NCI-H1436 treated with DMSO at 0.1 percent for 48 hours (cell line): ENCODE measurements at places on chromosomes 1 and 21.

GRCh38 chr21:30839304-30839703 is 9.7 kb upstream of the KRTAP7-1 start:
- no peak for DNase-seq

- DNase-seq = no peak
These were observed 107.5 kb downstream of the NEK7 start for GRCh38 chr1:198264282-198264681.

DNA sequence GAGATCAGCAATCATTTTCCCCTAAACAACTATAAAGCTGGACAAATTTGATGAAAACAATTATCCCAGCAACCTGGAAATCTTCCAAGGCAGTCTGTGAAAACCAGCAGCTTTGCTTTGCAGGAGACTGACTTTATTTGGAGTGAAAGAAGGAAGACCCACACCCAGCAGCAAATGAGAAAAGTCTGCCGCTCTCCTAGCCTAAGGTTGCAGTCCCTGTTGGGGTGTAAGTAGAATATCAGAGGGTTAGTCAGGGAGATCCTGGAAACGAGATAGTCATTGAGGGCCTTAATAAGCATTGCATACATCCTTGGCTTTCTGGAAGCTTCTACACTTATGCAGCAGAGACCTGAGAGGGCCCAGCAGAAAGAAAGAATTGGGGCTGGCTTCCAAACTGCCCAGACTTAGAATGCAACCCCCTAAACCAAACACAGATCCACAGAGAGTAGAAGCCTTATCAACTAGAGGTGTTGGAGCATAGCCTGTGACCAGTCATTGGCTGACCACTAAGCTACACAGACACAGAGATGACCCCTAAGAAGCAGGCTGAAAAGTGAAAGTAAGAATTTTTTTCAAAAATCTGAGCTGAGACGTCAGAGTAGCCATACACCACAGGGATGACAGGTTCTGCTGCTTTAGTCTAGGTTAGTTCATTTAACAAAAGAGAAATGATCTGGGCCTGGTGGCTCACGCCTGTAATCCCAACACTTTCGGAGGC is 98.3 kb downstream of the LYPLAL1 start:
- DNase-seq = no peak

DNA sequence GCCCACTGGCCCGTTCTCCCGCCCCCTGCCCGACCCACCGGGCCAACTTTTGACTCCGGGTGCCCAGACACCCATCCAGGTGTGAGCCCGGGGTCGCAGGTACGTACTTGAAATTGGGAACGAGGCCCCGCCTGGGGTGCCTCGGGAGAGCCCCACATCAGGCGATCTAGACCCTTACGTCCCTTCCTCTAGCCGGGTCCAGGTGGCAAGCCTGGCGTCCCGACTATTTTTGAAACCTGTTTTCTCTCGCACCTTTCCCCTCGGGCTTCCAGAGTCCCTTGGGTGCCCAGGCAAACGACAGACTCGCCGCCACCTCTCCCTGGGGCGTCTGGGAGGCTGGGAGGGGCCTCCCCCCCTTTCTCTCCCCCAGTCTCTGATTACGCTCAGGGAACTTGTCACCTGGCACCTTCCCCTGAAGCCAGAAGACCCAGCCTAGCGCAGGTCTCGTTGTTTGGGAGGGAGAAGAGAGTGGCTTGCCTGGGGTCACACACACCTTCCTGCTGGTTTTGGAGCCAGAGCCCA is 898 bp downstream of the LDLRAP1 start:
- DNase-seq = no peak

DNA sequence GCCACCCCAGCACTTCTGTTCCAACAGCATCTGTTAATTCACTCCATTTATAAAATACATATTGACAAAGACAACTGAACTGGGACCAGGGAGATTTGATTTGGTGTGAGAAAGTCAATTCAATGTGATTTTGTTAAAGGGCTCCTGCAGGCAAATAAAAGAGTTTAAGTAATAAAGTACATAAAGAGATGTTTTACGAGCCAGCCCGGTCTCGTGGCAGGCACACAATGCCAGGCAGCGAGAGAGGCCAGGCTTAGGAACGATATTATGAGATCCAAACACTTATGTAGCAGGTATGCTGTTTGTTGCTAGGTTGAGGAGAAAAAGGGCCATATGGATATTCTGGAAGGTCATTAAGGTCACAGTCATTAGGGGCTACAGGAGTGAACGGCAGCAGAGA is 227.1 kb downstream of the KCTD3 start:
- no peak for DNase-seq

- DNase-seq = peak; percentile 38
These were observed 43.5 kb downstream of the LGR6 start for GRCh38 chr1:202237052-202237451.

GRCh38 chr1:110106013-110106941 is 6.0 kb upstream of the UBL4B start:
- DNase-seq = no peak

- no peak for DNase-seq
These were observed 46.6 kb upstream of the APOBEC4 start for GRCh38 chr1:183699616-183700160.

DNA sequence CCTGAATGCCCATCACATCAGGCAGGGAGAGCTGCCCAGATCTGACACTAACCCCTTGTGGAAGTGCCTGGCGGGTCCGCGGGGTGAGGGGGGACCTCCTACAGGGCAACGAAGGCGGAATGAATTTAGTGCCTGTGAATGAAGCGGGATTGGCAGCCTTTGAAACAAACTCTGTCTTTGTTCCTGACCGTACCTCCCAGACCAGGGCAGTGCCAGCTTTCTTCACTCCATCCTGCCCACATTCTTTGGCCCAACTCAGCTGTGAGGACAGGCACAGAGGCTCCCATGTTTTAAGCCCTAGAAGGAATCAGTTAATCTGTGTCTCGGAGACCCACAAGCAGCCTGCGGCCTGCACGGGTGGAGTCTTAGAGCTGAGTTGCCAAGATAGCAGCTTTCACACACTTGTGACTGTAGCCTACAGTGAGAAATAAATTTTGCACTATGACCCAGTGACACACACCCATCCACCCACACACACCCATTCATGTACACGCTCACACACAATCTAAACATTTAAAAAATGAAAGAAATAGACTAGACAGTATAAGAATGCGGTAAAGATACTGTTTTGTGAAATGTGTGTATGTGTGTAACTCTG is 60.1 kb upstream of the USP24 start:
- DNase-seq = no peak

- peak; percentile 64 for DNase-seq
These were observed 38.6 kb upstream of the RCAN3 start for GRCh38 chr1:24463776-24464735.

DNA sequence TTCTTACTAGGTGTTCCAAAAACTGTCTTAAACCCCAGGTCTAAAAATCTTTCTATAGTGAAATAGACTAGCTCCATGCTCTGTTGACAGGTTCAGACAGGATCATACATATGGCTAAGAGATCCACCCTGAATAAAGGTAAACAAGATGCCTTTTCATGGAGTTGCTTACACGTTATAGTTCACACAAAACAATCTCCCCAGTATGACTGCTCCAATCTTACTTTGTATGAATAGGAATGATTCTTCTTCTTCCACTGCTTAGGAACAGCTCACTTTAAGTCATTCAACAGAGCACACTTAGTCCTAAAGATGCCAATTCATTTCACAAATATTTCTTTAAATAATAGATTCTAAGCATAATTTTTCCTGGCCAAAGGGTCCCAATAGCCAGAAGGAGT is 16.0 kb downstream of the ELK4 start:
- no peak for DNase-seq

GRCh38 chr1:2631136-2632050 is 1.4 kb downstream of the MMEL1 start:
- no peak for DNase-seq

DNA sequence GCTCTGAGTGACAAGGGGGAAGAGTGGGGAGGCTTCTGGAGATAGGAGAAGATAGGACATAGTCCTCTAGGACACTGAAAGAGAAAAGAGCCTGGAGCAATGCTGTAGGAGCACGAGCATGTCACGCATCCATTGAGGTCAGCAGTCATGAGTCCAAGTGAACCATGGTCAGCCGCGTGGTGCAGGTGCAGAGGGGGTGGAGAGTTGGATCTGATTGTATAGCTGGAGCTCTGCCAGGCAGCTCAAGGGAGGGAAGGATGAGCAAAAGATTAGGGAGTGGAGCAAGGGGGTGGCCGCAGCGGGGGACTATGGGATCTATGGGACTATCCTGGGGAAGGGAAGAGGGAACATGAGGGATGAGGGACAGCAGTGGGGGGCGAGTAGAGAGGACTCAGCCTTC is 14.0 kb downstream of the PADI1 start:
- DNase-seq = no peak

- no peak for DNase-seq
These were observed 5.1 kb downstream of the GORAB start for GRCh38 chr1:170536924-170537551.

DNA sequence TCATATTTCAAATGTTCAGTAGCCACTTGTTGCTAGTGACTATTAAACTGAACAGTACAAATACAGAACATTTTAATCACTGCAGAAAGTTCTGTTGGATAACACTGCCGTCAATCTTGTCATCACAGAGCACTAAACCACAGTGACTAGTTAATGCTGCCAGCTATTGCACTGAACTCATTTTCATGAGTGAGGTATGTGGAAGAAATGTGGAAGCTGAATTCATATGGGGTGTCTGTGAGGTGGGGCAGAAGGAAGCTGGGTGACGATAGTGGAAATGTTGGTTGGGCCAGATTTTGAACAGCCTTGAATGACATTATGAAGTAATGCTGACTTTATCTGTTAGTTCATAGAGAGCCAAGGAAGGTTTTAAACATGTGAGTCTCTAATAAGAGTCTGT is 49.6 kb downstream of the OSBPL9 start:
- DNase-seq = no peak

- DNase-seq = peak; percentile 55
These were observed 744 bp upstream of the DDX20 start for GRCh38 chr1:111754984-111755330.

- no peak for DNase-seq
These were observed 57.9 kb downstream of the FMN2 start for GRCh38 chr1:240149484-240150094.

- DNase-seq = no peak
These were observed 26.8 kb upstream of the MACF1 start for GRCh38 chr1:39177706-39178105.

GRCh38 chr1:216723274-216723780 is at the start of gene ESRRG:
ESRRG (minus strand) TSS chr1:216723429; CDS start chr1:216723299, 130 bp downstream.
- DNase-seq = peak; percentile 98

DNA sequence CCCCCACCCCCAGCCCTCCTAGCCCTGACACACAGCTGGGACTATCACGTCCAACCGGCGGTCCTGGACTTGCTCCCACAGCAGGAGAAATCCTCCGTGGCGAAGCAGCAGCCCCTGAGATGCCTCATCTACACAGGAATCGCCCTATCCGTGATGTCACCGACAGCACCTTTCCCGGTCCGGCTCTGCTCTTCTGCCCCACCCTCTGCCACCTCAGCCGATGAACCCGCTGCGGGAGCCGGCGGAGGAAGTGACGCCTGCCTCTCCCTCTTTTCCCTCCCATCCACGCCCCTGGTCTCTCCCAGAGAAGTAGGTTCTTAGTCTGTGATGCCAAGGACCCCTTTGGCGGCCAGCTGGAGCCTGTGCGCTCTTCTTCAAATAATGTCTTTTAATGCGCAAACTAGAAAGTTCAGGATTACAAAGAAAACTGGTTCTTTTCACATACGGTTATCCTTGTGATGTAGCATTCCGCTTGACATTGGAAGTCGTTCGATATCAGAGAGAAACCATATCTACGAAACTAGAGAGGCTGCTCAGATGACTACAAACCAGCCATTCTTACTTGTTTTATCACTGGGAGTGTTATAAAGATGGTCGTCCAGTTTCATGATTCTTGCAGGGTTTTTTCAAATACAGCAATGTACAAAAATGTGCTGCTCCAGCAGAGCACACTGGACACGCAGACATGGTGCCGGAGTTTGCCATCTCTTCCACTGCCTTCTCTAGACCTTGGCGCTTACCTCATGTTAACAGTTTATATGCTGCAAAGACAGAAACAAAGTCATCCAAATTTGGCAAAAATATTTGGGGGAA is 120.3 kb downstream of the PPIAL4G start:
- DNase-seq = no peak

DNA sequence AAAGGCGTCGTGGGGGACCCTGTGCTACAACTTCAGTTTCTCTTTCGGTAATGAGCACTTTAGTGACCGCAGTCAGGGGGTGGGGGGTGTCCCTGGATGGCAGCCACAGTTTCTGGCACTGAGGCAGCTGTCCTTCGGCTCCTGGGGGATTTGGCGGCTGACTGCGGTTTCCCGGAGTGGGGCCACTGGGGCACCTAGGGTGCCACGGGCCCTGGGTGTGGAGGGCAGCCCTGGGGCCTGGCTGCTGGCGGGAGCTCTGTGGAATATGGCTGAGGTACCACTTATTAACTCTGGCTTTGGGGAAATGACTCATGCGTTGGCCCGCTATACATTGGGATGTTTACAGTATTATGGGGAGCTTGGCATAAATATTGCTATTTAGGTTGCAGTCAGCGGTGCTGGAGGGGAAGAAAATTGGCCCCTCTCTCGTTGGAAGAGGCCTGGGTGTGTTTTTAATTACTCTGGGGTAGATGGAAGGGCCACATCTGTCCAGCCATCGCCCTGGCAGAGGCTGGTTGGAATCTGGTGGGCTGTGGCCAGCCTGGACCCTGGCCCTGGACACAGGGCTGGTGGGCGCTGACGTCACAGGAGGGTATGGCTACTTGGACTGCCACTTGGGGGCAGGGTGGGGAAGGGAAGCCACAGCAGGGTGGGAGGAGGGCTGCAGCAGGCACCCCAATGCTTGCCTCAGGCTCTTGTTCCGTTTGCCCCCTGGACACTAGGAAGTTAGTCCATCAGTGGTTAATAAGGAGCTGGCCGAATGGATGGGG is 2.0 kb downstream of the EPHB2 start:
- no peak for DNase-seq

- DNase-seq = no peak
These were observed 33.6 kb upstream of the THEM4 start for GRCh38 chr1:151942882-151943281.

DNA sequence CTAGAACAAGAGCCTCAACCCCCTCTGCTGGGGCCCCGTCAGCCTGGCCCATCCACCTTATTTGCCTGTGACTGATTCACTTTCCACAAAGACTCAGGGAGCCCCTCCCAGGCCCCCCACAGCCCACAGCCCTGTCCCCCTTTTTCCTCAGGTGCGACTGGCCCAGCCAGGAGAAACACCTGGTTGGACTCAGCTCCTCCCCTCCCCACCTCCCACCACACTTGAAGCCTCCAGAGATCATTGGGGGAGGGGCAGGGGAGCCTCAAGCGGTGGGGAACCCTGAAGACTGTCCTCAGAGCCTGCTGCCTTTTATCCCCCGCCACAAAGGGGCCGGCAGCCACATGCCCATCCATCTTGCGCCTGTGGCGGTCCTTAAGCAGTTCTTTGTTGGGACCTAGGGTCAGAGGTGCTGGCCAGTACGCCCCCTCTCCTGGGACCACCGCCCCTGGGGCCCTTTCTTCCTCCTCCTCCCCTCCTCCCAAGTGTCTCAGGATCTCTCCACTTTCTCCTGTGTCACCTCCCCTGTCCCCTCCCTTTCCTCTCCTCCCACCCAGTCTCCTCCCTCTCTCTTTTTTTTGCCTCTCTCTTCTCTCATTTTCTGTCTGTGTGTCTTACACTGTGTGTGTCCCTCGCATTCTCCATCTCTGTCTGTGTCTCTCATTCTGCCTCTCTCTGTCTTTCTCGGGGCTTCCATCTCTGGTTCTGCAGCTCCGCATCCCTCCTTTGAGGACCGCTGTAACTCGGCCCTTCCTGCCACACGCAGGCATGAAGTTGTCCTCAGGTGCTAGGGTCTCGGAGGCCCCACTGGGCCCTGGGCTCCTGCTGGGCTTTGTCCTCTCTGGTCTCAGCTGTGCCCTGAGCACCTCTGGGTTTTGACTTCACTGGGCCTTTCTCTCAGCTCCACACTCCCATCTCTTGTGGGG is 12.2 kb downstream of the CRABP2 start:
- peak; percentile 55 for DNase-seq

- no peak for DNase-seq
These were observed 13.0 kb upstream of the IL10 start for GRCh38 chr1:206785182-206785765.
